ENCODE measurements at places on chromosomes 5 and 9.

DNA sequence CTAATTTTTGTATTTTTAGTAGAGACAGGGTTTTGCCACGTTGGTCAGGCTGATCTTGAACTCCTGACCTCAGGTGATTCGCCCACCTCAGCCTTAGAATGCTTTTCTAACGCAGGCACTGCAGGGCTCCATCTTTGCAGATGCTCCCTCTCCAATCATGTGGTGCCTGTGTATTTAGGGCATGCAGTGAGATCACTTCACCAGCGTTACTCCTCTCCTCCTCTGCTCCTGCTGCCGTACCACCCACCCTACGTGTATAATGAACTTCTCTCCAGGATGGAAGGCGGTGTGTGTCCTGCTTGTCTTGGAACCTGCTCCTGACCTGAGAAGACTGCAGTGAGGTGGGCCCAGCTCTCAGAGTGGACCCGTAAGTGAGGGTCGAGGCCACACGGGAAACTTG lies 13.6 kb upstream of the CFAP157 start:
- no peak for DNase-seq

GRCh38 chr5:145347026-145347616 lies 488.0 kb downstream of the PRELID2 start:
- no peak for DNase-seq

- DNase-seq: no peak
These were observed 28.8 kb upstream of the ADAMTS2 start for GRCh38 chr5:179373961-179374505.

- DNase-seq: no peak
These were observed 28.9 kb downstream of the OXCT1 start for GRCh38 chr5:41841325-41841724.

- DNase-seq: no peak
These were observed 185.7 kb upstream of the GNA14 start for GRCh38 chr9:77833561-77834429.

GRCh38 chr5:99239826-99240360 lies 311.1 kb upstream of the CHD1 start:
- no peak for DNase-seq

DNA sequence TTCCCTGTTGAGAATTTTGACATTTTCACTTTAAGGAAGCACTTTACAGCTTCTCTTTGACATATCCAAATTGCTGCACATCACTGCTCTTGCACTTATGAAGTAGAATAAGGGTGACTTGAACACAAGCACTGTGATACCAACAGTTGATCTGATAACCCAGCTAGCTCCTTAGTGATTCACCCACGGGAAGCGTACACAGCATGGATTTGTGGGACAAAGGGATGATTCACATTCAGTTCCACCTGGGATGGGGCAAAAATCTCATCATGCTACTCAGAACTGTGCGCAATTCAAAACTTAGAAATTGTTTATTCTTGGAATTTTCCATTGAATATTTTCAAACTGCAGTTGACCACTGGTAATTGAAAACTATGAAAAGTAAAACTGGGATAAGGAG lies 1565.5 kb upstream of the CDH9 start:
- DNase-seq: no peak

DNA sequence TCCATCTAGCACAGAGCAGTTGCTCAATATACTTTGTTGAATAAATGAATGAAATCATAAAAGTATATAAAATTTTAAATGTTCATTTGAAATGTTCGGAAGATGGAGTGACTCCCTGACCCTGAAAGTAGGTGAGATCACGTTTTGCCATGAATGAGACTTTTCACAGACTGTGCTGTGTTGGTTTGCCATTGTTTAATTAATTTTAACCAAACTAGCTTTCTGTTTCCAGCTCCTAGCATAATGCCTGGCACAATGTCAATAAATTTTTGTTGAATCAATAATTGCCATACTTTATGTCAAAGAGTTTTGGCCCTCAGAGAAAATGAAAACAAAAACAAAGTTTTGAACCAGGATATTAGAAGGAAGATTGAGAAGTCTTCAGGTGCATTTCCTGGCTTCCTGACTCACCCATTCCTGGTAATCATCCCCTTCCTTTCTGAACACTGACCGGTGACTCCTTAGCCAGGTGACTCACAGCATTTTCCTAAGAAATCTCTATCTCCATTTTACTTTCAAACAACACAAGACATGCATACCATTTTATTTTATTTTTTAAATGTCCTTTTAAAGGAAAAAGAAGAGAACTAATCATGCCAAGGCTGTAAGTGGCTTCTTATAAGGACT lies 15.1 kb downstream of the SLC28A3 start:
- no peak for DNase-seq

GRCh38 chr5:136655468-136655867 lies 290.1 kb upstream of the TRPC7 start:
- DNase-seq: no peak

GRCh38 chr9:78291240-78291925 lies 5.5 kb upstream of the PSAT1 start:
- DNase-seq: no peak

GRCh38 chr9:137007816-137008270 lies 11.5 kb upstream of the CLIC3 start:
- no peak for DNase-seq

GRCh38 chr5:159240301-159240870 lies 22.7 kb upstream of the UBLCP1 start:
- DNase-seq: no peak

GRCh38 chr5:171850324-171850947 lies 64.8 kb downstream of the SMIM23 start:
- DNase-seq: no peak

- no peak for DNase-seq
These were observed 11.5 kb downstream of the NADK2 start for GRCh38 chr5:36230151-36230790.

DNA sequence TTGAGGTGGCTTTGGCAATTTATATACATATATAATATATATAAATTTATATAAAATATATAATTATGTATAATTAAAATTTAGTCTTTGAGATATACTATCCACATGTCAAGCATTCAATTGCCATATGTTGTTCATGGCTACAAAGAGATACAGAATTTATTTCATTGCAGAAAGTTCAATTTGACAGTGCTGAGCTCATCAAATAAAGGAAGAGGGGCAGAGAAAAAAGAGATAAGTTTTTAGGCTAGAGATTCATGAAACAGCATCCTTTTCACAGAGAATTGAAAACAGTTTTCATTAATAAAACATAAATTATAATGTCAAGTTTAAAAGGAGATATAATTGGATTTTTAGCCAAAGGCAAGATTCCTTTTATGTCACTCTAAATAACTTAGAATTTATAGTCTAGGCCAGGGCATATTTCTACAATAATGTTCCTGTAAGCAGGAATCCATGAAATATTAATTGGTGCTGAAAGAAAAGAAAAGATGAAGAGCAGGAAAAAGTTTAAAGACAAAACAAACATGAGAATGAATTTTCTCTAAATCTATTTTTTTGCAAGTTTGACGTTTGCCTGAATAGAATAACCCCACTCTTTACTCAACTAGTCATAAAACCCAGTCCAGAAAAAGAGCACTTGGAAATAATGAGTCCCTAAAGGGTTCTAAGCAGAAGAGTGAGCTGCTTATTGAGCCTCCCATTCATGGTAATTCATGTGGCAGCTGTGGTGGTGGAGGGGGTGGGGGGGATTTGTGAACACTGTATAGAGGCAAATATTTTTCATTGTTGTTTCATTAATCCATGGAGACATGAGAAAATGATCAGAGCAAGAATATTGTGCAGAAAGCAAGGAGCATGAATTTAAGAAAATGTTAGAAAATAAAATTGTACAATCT lies 1279.5 kb downstream of the CDH12 start:
- no peak for DNase-seq

GRCh38 chr9:133473743-133474142 lies 5.2 kb downstream of the SLC2A6 start:
- no peak for DNase-seq

DNA sequence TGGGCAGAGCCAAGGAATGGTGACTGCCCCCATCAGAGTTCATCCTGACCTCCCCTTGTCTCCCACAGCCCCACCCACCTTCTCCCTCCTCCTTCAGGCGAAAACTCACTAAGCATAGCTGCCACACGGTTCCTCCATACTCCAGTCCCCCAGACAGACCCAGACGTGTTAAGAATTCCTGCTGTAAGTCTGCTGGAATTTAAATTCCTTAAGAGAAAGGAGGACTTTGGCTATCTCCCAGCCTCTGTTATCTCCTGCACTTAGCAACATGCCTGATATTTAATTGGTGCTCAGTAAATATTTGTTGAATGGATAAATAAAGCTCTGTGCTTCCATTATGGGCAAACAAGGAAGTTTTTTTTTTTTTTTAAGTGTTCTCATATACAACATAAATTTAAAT lies 213.7 kb downstream of the RFK start:
- no peak for DNase-seq

DNA sequence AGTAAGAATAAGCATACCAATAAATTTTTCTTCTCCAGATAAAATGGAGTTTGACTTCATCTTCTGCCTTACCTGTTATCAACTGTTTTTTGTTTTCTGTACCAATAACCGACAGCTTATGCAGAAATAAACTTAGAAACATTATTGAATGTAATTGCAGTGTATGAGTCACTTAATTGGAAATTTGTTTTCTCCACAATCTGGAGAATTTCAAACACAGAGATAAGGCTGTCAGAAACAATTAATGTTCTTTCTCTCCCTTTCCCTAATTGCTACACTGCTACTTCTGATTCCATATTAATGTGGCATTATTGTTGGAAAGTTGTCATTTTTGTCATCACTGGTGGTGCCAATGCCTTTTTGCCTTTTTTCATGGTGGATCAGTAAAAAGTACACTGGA lies 180.3 kb downstream of the SLCO4C1 start:
- no peak for DNase-seq

- no peak for DNase-seq
These were observed 75.7 kb downstream of the FBXL7 start for GRCh38 chr5:15575666-15576065.

GRCh38 chr5:93791518-93791972 lies 50.1 kb upstream of the POU5F2 start:
- DNase-seq: no peak

DNA sequence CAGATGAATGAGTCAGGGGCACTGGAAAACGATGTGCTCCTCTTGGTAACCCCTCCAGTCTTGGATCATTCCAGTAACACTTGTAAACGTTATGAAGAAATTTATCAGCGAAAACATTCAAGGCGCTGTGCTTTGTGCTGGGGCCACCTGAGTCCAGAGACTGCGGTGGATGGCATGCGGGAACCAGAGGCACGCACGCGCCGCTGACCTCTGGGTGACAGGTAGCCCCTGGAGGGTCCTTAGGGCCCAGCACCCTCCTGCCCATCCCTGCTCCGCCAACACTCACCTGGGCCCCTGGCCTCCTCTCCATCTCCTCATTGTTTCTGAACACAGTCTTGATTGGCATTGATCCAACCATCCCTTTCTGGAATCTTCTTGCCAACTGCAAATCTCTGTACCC lies 86.9 kb downstream of the DAP start:
- no peak for DNase-seq

DNA sequence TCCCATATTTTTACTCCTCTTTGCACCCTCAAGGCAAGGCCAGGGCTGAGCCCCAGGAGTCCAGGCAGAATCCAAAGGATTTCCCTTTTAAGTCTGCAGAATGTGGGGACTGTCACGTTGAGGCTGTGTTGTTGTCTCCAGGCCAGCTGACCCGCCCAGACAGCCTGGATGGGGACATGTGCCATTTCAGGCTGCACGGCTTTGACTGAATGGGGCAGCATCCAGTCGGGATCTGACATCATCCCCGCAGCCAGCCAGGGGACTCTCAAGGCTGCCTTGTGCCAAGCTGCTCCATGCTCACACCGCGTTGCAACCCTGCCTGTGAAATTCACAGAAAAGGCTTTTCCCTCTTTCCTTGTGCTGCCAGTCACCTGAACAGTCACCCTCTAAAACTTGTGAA lies 2.2 kb upstream of the ZNF366 start:
- DNase-seq: no peak
